NCI-H1436 (cell line): ENCODE measurements at places on chromosomes 7 and 10.

GRCh38 chr10:130194991-130195645 is 58.9 kb downstream of the GLRX3 start:
- DNase-seq, result no peak

GRCh38 chr7:98056580-98056979 is 50.1 kb upstream of the LMTK2 start:
- no peak for DNase-seq

- no peak for DNase-seq
Observed at GRCh38 chr10:121675344-121675743, 77.1 kb upstream of the FGFR2 start.

GRCh38 chr7:27730112-27730511 is 9.8 kb upstream of the TAX1BP1 start:
- DNase-seq, result no peak

GRCh38 chr10:108244443-108245228 is 1080.1 kb upstream of the SORCS1 start:
- no peak for DNase-seq

- DNase-seq, result peak; percentile 19
Observed at GRCh38 chr10:93080350-93081046, 6.8 kb downstream of the CYP26A1 start.

GRCh38 chr10:68110027-68110426 is 739 bp downstream of the MYPN start:
- DNase-seq, result no peak

- DNase-seq, result no peak
Observed at GRCh38 chr7:75739796-75740672, 1.3 kb upstream of the HIP1 start.

GRCh38 chr10:73959484-73960243 is 38.3 kb upstream of the VCL start:
- no peak for DNase-seq

DNA sequence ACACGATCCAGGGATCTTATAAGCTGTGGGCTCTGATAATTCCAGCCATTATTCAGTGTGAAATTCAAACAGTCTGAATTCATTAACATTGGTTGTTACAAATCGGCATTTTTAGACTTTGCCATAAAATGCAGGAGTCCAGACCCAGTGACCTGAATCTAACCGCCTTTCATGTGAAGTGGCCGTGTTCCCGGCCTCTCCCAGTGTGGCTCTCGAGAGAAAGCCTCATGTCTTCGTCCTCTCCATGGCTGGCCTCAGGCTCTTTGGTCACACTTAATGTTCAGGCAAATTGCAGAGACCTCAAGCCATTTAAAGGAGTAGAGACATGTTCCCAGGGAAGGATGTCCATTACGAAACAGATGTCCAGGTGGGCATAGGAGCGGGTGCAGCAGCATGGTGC is 59.3 kb downstream of the CTBP2 start:
- DNase-seq, result no peak

DNA sequence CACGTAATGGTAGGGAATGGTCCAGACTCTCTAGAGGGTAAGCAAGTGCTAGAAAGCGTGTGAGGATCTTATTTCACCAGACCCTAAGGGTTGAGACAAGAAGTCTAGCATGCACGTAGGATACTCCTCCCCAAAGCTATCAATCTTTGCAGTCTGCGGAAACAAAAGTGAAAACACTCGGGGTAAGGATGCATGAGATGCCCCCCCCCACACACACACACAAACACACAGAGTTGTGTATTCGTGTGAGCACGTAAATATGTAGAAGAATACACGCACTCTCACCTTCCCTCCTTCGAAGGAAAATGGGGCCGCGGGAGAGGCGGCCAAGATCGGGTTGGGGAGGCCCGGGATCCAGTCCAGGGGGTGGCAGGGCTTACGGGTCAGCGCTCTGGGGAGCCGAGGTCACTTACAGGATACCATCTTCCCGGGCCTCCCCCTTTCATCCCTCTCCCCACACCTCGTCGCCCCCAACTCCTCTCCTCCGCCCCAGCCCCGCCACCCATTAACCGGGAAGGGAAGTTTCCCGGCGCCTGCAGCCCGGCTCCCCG is 455 bp downstream of the CUL2 start:
- DNase-seq, result no peak
